ENCODE measurements at places on chromosomes 2 and 18.

- no peak for DNase-seq
These were observed 4.2 kb downstream of the MEIS1 start for GRCh38 chr2:66438891-66439811.

DNA sequence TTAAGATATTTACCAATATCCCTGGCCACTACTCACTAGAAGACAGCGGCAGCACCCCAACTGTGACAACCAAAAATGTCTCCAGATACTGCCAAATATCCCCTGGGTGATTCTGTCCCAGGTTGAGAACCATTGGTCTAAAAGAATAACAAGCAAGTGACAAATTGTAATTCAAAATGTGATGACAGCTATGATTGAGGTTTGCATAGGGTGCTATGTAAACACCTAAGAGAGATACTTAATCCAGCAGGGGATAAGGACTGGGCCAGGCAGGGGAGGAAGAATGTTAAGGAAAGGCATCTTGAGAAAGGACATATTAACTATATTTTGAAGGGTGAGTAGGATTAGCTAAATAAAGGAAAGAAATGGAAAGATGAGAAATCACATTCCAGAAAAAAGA is 38.0 kb upstream of the ENOSF1 start:
- no peak for DNase-seq

DNA sequence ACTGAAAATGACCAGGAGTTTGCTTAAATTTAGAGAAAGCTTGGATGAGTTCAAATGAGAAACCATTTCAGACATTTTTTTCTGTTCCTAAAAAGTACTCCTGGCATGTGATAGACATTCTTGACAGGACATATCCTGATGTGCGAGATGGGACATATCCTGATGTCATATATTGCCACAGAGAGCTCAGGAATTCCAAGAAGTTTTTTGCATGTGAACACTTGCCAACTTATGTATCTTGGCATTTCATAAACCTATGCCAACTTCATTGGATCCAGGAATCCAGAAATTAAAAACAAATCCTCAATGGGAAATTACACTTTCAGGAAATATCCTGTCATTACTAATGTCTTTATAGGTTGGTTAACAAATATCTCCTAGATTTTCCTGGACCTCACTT is 2.9 kb upstream of the SERPINB3 start:
- DNase-seq = no peak

DNA sequence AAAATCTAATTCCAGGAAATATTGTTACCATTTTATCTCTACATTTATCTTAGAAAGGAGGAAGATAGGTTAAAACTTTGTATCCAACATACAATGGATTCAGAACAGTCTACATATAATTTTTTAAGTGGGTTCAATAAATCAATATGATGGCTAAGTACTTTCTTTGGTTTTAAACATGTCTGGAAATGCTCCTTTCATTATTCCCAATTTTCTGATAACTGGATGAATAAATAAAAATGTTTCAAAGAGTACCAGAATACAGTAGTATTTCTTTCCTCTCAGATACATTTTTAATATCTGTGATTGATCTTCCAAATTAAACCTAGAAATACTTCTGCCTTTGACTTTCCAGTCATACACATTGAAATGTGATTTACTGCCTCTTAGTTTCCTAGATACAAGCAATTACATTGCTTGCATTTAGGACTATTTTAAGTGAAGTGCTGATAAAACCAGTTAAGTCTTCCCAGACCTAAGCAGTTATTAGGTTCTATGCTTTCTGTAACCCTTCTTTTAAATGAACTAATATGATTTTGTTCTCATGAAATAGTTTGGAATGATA is 283.5 kb downstream of the CCDC178 start:
- no peak for DNase-seq

GRCh38 chr18:62897153-62897552 is 181.8 kb downstream of the PHLPP1 start:
- DNase-seq = no peak

- DNase-seq = no peak
These were observed 94.1 kb downstream of the GBX2 start for GRCh38 chr2:236073867-236074655.

DNA sequence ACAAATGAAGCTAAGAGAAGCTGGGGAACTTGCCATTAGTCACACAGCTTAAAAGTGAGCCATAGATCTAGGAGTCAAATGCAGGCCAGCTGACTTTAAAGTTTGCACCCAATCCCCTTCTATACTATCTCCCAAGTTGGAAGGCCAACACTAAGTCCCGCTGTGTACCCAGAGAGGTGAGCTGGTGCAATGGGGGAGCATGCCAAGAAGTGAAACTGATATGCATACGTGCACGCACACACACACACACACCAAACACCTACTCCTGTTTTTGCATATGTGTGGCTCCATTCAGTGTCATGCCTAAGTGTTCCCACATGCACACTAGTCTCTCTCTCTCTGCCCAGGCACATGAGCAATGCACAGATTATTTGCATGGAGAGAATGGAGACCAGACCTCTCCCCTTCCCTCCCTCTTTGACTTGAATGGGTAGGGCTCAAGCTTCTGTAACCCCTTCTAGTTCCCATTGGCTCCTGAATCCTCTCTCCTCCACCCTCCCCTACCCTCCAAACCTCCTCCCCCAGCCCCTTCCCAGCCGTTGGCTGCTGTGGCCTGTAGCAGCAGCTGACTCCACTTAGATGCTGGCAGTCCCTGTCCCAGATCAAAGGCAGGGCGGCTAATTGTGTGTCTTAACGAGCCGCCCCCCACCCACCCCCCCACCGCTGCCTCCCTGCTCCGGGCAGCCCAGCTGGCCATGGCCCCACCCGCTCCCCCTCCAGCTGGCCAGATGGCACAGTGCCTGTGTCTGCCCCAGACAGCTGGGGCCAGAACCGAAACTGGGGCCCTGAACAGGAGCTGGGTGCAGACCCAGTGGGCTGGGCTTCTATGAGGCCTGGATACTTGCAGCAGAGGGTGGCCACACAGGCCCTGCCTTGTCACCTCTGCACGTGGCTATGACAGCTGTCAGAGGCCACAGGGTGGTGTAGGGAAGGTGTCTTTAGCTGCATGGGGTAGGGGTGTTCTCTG is 5.6 kb downstream of the WNT10A start:
- DNase-seq = no peak

- no peak for DNase-seq
These were observed 19.1 kb upstream of the MARCHF4 start for GRCh38 chr2:216391401-216391800.

- no peak for DNase-seq
These were observed 22.4 kb upstream of the NAGK start for GRCh38 chr2:71045865-71046548.

DNA sequence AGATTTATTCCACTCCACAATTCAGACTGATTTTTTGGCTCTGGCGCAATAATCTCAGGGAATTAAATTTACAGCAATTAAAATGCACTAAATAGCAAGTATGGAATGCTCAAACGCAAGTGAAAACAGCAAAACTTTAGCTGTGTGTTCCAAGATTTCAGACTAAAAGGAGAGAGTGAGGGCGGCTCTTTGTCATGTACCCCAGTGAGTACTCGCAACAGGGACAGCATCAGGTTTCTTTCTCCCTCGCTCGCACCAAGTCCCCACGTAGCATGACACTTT is 1.1 kb downstream of the ROCK2 start:
- DNase-seq = no peak

GRCh38 chr2:7899241-7899640 is 782.6 kb upstream of the ID2 start:
- DNase-seq = no peak

DNA sequence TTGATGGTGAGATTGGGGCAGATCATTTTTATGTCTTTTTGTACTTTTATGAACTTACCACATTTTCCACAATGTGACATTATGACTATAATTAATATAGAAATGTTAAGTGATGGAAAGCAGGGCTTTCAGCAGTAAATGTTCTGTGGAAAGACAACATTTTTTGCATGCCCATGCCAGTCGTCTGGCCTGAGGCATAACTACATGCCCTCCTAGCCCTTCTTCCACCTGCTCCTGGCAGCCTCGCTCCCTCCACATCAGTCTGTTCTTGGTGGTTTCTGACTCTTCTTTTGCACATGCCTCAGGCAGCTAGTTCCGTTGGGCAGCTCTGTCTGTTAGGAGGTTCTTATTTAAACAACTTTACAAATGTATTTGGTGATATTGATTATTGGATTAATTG is 182.0 kb upstream of the TWIST2 start:
- no peak for DNase-seq

GRCh38 chr2:144325086-144325485 is 194.8 kb downstream of the ZEB2 start:
- DNase-seq = no peak

DNA sequence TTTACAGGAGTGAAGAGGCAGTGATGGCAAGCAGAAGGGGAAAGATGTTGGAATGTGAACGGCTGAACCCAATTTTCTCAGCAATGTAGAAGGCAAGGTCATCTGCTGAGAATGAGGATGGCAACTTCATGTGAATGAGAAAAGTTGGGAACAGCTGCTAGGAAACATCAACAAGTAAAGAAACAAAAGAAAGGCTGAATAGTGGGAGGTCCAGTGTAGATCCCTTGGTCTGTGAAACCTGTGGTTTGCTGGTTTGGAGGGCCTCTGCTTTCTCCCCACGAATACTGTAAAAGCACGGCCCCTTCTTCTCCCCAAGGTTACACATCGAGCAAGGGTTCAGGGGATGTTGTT is 27.4 kb downstream of the MARCHF4 start:
- DNase-seq = no peak

DNA sequence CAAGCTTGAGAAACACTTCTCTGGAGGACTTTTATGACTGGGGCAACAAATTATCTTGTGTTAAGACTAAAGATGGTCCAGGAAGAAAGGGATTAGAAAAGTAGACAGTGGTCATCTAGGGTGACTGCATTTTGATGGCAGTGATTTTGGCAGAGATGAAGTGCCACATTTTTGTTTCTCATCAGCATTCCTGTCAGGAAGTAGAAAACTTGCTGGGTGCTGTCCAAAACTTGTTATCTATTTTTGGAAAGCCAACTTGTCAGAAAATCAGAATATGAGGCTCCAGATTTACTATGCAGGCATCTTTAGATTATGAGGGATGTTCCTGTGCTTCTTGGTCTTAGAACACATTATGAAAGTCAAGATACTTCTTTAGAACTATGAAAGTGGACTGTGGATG is 29.0 kb upstream of the CALCRL start:
- DNase-seq = no peak

GRCh38 chr2:16617282-16618266 is 48.1 kb downstream of the CYRIA start:
- DNase-seq = no peak

DNA sequence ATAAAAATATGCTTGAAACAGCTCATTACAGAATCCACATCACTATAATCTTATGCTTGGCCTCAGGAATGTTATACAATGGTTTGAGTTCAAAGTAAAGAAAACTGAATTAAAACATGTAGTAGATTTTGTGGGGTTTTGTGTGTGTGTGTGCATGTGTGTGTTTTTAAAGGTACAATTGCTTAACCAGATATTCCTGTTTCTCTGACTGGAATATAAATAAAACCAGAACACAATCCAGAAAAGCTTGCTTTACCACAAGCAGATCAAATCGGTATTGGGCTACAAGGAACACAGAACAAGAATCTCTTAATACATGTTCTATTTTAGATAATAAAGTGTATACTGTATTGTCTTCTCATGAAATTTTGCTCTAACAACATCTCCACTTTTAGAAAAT is 110.0 kb downstream of the TMEM247 start:
- no peak for DNase-seq

- peak; percentile 9 for DNase-seq
These were observed 665.4 kb downstream of the BCL11A start for GRCh38 chr2:59888015-59888414.

- DNase-seq = no peak
These were observed 329.2 kb upstream of the FIGN start for GRCh38 chr2:164065038-164065437.

GRCh38 chr2:224910574-224910925 is 131.7 kb downstream of the DOCK10 start:
- DNase-seq = no peak

GRCh38 chr2:62313449-62314227 is 117.7 kb downstream of the B3GNT2 start:
- no peak for DNase-seq

- no peak for DNase-seq
These were observed 5.5 kb upstream of the NEMP2 start for GRCh38 chr2:190540048-190540447.

DNA sequence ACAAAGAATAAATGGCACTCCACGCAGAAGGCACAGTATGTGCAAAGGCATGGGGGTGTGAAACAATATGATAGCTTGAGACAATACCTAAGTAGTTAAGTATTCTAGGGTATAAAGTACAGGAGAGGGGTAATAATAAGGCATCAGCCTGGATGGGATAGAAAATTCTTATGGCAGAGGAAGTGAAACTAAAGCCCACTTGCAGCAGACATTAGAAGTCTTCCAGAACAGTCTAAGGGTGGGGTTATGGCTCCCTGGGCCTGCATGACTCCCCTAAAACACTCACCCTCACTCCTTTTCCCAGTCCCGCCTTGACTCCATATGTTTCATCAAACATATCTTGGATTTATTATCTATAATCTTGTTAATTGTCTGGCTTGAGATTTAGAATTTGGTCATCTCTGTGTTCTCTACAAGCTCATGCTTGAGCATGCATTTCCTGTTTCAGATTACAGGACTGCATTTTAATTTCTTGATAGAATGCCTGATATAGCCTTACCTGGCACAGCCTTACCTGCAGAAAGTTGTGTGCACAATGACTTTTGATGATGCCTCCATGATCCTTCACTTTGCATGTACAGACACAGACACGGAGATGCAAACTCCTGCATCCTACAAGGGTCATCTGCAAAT is 28.5 kb upstream of the TMBIM1 start:
- DNase-seq = no peak

GRCh38 chr2:178844269-178844668 is 37.0 kb upstream of the TTN start:
- DNase-seq = no peak

DNA sequence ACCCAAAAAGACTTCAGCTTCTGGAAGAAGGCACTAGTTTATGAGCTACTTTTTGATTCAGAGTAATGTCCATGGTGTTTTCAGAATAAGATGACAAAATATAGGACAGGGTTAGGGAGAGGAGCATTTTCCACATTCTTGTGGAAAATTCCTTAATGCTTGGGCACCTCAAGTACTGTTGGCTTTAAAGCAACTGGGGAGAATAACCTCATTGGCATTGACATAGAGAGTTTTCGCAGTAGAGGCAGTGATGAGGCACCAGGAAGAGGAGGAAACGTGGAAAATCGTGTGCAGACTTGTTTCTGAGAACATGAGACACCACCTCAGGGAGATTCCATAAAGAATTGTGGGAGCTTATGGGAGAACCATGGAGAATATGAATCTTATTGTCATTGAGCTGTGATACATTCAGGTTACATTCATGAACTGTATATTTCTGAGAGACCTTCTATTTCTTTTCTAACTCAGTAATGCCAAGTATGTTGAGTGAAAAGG is 929.0 kb upstream of the NRXN1 start:
- no peak for DNase-seq

- no peak for DNase-seq
These were observed 353.0 kb downstream of the MYCN start for GRCh38 chr2:16293398-16293797.

- no peak for DNase-seq
These were observed 9.5 kb downstream of the INPP1 start for GRCh38 chr2:190352668-190353536.
